ENCODE measurements at places on chromosomes 3 and 15.

DNA sequence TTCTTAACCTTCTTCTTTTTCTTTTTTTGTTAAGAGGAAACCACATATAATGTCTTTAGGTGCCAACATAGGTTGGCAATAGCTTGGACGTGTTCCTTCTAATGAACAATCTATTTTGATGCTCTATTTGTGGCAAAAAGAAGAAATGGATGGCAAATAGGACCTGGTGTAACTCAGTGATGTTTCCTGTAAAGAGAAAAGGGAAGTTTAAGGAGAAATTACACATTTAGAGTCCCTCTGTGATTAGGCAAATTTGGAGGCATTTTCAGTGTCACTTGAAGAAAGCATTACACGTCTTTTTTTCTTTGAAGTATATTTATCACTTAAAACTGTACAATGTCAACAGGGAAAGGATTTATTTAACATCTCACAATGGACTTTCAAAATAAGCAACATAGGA, 327.1 kb downstream of the ZIC1 start:
- no peak overlapping the region for H3K4me3 ChIP-seq
- DNase-seq = no peak
- H3K27ac ChIP-seq = no peak overlapping the region
- no peaks in the 10 kb centered on the region for H3K4me1 ChIP-seq
- H3K27me3 ChIP-seq = peaks cover 5% of the 10 kb centered on the region
- no peaks in the 10 kb centered on the region for H3K36me3 ChIP-seq

GRCh38 chr15:74209997-74210671, 7.5 kb upstream of the STRA6 start:
- H3K4me3 ChIP-seq = no peak overlapping the region
- H3K36me3 ChIP-seq = peaks cover 6% of the 10 kb centered on the region
- no peaks in the 10 kb centered on the region for H3K27me3 ChIP-seq
- H3K4me1 ChIP-seq = peaks cover 6% of the 10 kb centered on the region
- peak overlapping the region; percentile 37 for H3K27ac ChIP-seq

GRCh38 chr3:49255718-49256511, 21.1 kb downstream of the C3orf62 start:
- no peak overlapping the region for H3K4me3 ChIP-seq
- DNase-seq = no peak
- no peaks in the 10 kb centered on the region for H3K4me1 ChIP-seq
- peak overlapping the region; percentile 35 for H3K27ac ChIP-seq

- H3K27me3 ChIP-seq = peaks cover 79% of the 10 kb centered on the region
- no peaks in the 10 kb centered on the region for H3K36me3 ChIP-seq
- no peak overlapping the region for H3K27ac ChIP-seq
- H3K4me1 ChIP-seq = no peaks in the 10 kb centered on the region
- no peak overlapping the region for H3K4me3 ChIP-seq
- DNase-seq = no peak
These were observed 43.2 kb upstream of the POLG start for GRCh38 chr15:89377842-89378295.

DNA sequence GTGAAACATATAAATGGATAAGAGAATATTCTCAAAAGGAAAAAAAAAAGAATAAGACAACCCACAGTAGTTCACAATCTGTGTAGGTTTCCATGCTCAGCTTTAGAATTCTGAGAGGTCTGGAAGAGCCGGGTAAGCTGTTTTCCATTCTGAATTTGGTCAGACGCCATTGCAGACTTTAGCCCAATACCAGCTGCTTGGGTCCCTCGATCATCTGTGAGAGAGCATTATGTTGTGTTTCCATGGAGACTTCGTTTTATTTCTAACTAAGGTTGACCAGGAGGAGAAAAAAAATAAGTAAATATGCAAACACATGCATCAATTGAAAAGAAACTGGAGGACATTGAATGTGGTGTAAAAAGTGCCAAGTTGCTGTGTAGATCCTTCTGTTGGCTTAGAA, 25.5 kb downstream of the KCNAB1 start:
- no peaks in the 10 kb centered on the region for H3K36me3 ChIP-seq
- no peak for DNase-seq
- H3K4me1 ChIP-seq = no peaks in the 10 kb centered on the region
- no peak overlapping the region for H3K27ac ChIP-seq
- peaks cover 50% of the 10 kb centered on the region for H3K27me3 ChIP-seq

GRCh38 chr15:25055356-25056068, 100.7 kb downstream of the SNRPN start:
- no peak for DNase-seq
- no peaks in the 10 kb centered on the region for H3K27me3 ChIP-seq
- H3K36me3 ChIP-seq = peaks cover 95% of the 10 kb centered on the region
- no peak overlapping the region for H3K4me3 ChIP-seq
- H3K4me1 ChIP-seq = no peaks in the 10 kb centered on the region

- peaks cover 32% of the 10 kb centered on the region for H3K27me3 ChIP-seq
- no peak overlapping the region for H3K27ac ChIP-seq
- H3K4me1 ChIP-seq = no peaks in the 10 kb centered on the region
- DNase-seq = no peak
- H3K4me3 ChIP-seq = no peak overlapping the region
These were observed 984 bp downstream of the CCR5 start for GRCh38 chr3:46371519-46372340.

DNA sequence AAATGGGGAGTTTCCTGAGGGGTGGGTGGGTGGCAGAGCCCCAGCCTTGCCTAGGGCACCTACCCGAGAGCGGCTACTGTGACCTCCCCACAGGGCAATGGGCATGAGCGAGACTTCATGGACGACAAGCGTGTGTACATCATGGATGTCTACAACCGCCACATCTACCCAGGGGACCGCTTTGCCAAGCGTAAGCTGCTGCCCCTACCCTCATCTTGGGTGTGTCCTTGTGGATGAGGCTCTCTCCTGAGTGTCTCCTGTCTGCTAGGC, 22.6 kb downstream of the HDAC11 start:
- peaks cover 24% of the 10 kb centered on the region for H3K4me1 ChIP-seq
- no peak overlapping the region for H3K4me3 ChIP-seq
- no peak overlapping the region for H3K27ac ChIP-seq
- H3K27me3 ChIP-seq = no peaks in the 10 kb centered on the region

DNA sequence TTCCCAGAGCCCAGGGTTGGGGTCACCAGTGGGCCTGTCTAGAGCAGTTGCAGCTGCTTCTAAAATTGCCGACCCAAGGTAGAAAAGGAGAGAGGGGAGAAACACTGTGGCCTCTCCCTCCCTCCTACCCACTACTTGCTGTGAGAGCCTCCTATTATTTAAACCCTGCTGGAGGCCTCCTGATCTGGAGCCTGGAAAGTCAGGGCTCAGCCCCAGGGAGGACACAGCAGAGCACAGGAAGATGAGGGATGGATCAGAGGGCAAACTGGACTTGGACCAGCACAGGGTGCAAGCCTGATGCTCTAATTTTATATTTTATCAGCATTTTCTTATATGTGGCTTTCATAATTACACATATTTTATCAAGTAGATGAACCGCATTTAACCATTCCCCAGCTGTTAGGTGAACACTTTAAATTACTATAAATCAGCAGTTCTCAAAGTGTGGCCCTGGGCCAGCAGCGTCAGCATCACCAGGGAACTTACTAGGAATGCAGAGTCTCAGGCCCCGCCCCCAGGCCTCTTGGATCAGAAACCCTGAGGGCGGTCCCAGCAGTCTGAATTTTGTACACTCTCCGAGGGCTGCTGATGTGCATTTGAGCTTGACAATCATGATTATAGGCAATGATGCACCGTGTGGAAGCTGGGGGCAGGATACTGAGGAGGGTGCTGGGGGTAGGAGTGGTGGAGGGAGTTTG, 26.7 kb downstream of the SMAD3 start:
- peaks cover 7% of the 10 kb centered on the region for H3K36me3 ChIP-seq
- no peaks in the 10 kb centered on the region for H3K27me3 ChIP-seq
- no peak overlapping the region for H3K4me3 ChIP-seq
- H3K4me1 ChIP-seq = peaks cover 40% of the 10 kb centered on the region

DNA sequence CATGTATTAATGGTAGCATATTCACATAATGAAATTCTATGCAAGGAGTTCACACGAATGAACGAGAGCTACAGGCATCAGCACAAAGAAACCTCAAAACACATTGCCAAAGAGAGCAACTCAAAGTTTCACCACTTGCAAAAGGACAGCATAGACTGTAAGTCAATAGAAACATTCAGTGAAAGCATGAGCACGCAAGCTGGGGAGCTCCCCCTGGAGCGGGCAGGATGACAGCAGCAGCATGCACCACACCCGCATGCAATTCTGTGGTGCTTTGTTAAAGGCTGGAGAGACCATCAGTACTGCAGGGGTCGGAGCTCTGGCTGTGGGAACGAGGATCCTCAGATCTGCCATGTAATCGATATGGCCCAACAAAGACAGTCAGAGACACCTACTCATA, 18.7 kb downstream of the OCA2 start:
- no peak overlapping the region for H3K27ac ChIP-seq
- H3K4me3 ChIP-seq = no peak overlapping the region
- H3K27me3 ChIP-seq = no peaks in the 10 kb centered on the region

DNA sequence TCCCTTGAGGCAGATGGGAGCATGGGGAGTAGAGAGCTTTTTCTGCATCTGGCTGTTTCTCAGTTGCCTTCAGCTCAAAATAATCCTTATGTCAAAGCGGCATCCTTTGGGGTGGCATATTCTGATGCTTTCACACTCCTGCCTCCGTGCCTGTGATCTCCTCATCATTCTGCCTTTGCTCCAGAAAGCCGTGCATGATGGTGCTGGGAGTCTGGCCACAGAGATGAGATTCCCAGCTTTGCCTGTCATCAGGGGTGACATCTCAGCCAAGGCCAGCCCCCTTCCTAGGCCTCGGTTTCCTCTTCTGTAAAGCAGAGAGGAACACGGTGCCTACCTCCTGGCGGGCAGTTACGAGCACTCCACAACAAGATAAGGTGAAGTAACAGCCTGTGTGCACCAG, 96.3 kb upstream of the ALDH1A3 start:
- no peak overlapping the region for H3K27ac ChIP-seq
- no peak for DNase-seq
- H3K27me3 ChIP-seq = no peaks in the 10 kb centered on the region
- H3K4me1 ChIP-seq = no peaks in the 10 kb centered on the region
- no peak overlapping the region for H3K4me3 ChIP-seq

DNA sequence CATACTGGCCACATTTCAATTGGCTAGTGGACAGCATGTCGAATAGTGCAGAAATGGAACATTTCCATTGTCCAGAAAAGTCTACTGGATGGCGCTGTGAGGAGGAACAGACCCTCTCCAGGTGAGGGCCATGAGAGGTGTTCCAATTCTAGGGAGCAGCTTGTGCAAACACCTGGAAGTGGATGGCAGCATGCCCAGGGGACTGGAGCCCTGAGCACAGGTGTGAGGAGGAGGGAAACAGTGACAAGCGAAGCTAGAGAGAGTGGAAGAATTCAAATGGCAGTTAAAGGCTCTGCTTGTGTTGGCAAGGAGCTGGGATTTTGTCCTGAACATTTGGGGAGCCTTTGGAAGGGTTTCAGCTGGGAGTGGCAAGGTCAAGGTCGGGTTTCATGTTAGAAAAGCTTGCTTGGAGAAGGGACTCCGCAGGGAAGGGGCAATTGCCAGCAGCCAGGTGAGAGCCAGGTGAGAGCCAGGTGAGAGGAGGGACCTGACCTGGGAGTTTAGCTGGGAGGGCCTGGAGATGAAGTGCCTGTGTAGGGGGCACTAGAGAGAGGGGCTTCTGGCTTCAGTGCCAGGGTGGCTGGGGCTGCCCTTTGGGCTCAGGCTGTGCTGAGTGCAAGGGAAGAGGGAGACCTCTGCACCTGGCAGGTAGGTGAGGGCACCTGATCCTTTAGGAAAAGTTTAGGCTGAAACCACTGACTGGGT, 93.8 kb downstream of the LINGO1 start:
- H3K36me3 ChIP-seq = no peaks in the 10 kb centered on the region
- no peaks in the 10 kb centered on the region for H3K27me3 ChIP-seq

DNA sequence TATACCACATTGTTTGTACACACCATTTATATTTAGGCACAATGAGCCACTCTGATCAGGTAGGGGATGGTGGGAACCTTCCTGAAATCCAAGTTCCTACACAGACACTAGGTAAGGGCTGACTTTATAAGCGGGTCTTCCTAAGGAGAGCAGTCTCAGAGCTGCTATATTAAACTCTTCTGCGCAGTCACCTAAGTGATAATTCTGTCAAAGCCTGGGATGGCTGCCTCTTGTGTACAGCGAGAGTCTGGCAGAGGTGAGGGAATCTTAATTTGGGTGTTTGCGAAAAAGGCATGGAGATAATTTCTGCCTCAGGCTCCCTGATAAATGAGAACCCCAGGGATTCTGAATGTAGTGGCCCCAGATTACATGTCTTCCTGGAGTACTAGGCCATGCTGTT, 113.1 kb downstream of the EDEM1 start:
- H3K27ac ChIP-seq = no peak overlapping the region
- H3K4me1 ChIP-seq = no peaks in the 10 kb centered on the region
- no peaks in the 10 kb centered on the region for H3K36me3 ChIP-seq
- no peak for DNase-seq

- H3K27me3 ChIP-seq = no peaks in the 10 kb centered on the region
- H3K4me3 ChIP-seq = no peak overlapping the region
- DNase-seq = no peak
- no peaks in the 10 kb centered on the region for H3K4me1 ChIP-seq
- no peak overlapping the region for H3K27ac ChIP-seq
- H3K36me3 ChIP-seq = no peaks in the 10 kb centered on the region
These were observed 286.5 kb downstream of the NSUN3 start for GRCh38 chr3:94349310-94349878.

- no peak overlapping the region for H3K4me3 ChIP-seq
- no peaks in the 10 kb centered on the region for H3K27me3 ChIP-seq
- H3K4me1 ChIP-seq = peaks cover 4% of the 10 kb centered on the region
These were observed 93.2 kb downstream of the TMEM212 start for GRCh38 chr3:171936191-171936841.

GRCh38 chr15:63800241-63800640, 33.5 kb downstream of the HERC1 start:
- peaks cover 9% of the 10 kb centered on the region for H3K4me1 ChIP-seq
- no peak overlapping the region for H3K4me3 ChIP-seq
- no peaks in the 10 kb centered on the region for H3K36me3 ChIP-seq

Measured in MCF 10A (cell line).